ENCODE measurements at places on chromosomes 16 and 17. TPM values are rescaled to one million over a fixed set of nuclear protein-coding genes. Genes with fewer than 3 reads are reported as not detected.

Gene DBNDD1
- polyA plus RNA-seq: 12.0 TPM

Gene CCL17
- not detected for polyA plus RNA-seq

Gene DLG4
- polyA plus RNA-seq: 30.3 TPM

- DNase-seq: peak; percentile 84
These were observed at the start of gene DNAJA2 for GRCh38 chr16:46973207-46973995. TSS of gene DNAJA2 (minus strand) at chr16:46973674. CDS start at chr16:46973572, 102 bp downstream.

GRCh38 chr17:38777641-38778250 is 21.6 kb downstream of the PIP4K2B start:
- DNase-seq: no peak

- DNase-seq: no peak
These were observed 723 bp downstream of the TMEM186 start for GRCh38 chr16:8796469-8797363.

DNA sequence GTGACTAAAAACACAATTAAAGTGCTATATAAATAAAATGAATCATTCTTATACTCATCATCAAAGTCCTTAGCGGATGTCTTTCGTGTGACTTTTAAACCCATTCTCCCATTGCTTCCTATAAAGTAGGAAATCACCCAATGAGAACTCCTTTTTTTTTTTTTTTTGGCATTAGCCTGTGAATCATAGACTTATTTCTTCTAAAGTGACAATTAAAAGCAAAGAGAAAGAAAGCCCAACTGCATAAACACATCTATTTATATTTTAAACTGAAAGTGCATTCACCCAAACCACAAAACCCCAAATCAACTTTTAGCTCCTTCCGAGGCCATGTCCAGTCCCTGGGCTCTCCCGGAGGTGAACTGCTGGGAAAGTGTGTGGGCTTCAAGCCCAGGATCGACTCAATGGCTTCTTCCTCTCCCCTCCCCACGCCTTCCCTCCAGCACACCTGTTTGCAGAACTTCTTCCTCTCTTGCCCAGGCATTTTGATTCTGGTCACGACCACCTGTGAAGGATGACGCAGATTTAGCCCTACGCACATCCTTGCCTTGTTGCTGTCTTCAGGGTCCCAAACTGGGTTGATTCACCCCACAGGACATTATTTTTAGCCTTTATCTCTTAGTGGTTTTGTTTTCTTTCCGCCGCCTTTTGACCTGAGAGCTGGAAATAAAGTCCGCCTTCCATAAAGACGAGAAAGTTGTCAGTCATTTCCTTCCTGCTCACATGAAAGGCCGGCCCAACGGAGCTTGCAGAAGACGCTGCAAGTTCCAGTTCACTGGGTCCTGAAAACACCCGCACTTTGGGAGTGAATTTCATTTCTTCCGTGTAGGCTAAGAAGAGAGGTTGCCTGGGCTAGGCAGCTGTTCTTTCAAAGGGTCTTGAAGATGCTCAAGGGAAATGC is 166.8 kb downstream of the MAP2K6 start:
- no peak for DNase-seq

DNA sequence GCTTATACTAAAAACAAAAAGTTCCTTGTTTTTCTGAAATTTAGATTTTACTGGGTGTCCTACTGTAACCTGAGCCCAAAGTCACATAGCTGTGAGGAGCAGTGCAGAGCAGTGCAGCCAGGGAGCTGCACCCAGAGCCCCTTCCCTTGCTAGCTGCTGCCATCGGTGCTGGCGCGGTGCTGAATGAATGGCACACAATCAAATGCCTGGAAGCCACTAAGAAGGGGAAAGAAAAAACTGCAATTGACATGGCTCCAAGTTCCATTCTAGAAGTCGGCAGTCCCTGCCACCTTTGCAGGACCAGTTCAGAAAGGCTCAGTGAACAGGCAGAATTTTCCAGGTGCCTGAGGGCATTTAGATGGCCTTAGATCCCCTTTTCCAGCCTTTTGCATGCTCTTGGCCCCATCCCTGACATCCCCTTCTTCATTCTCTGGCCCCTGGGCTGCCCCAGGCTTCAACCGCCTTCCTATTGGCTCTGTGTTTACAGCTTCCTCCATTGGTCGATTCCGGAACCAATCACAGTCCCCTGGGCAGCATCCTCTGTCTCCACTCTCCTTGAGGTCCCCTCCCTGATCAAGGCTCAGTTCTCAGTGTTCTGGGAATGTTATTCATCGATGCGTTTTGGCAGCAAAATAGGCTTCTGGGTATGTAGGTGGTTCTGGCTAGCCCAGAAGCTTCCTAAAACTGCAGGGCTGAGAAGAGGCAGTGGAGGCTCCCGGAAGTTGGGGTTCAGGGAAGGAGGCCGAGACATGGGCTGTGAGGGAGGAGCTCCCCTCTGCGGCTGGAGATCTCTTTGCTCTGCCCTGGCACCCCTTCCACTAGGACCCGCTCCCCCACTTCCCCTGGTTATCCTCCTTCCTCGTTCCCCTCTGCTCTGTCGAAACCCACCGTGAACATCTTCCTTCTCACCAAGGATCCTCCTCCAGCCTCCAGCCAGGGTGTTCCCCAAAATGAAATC is 37.9 kb downstream of the ATP2C2 start:
- no peak for DNase-seq

- no peak for DNase-seq
These were observed 348.6 kb downstream of the SEC14L1 start for GRCh38 chr17:77489239-77489892.

- peak; percentile 59 for DNase-seq
These were observed 117.8 kb upstream of the CDC42EP4 start for GRCh38 chr17:73429440-73430164.

- no peak for DNase-seq
These were observed 24.7 kb downstream of the RNF213 start for GRCh38 chr17:80285237-80285920.

DNA sequence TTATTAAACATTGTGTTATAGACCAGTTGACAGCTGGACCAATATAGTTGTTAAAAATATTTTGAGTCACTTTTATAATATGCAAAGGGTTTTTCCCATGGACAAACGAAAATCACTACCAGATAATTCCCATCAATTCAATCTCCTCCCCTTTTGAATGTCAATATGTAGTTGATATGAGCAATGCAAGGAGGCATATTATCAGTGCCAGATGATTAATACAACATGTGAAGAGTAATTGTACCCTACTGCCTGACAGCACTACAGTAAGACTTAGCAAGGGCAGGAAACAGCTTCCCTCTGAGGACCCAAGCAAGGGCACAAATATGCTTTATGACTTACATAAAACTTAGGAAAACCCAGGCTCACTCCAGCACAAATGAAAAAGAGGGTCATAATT is 17.3 kb downstream of the KANSL1 start:
- DNase-seq: no peak
